ENCODE measurements at places on chromosomes 3 and 15.
A peak's percentile ranks its signal among the peaks of the same experiment; 100 is the strongest.

DNA sequence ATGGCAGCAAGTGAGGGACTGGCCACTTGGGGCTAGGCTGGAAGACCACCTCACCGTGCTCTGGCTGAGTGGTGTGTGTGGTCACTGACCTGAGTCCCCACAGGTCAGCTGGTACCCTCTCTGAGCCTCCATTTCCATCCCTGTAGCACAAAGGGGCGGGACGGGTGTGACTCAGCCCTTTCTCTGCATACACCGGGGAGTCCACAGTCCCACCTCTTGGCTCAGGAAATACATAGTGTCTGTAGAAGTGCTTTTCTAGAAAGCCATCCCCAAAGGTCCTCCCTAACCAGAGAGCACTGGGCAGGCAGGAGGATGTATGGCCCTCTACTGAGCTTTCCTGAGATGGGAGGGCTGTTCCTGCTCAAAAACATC lies 27.2 kb downstream of the WNT7A start:
- no peak for DNase-seq

- DNase-seq: no peak
Observed at GRCh38 chr3:122797291-122797690, 2.4 kb downstream of the SLC49A4 start.

GRCh38 chr3:155667988-155668387 lies 76.9 kb downstream of the PLCH1 start:
- DNase-seq: no peak

- no peak for DNase-seq
Observed at GRCh38 chr3:73292220-73292619, 230.8 kb downstream of the EBLN2 start.

- no peak for DNase-seq
Observed at GRCh38 chr15:70585707-70586034, 177.7 kb downstream of the UACA start.

DNA sequence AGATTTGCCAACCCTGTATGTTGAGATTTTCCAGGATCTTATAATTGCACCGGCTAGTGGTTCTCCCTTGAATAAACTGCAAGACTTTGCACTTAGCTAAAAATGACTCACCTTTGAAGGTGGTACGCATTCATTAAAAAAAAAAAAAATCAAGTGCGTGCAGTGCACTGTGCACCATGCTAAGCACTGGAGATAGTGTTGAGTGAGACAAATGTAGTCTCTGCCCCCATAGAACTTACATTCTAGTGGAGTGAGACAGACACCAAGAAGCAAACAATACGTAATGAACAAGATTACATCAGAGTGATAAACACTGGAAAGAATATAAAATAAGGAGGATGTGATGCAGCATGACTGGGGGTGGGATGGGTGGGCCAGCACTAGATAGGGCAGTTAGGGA lies 69.4 kb downstream of the ITPR1 start:
- no peak for DNase-seq

- no peak for DNase-seq
Observed at GRCh38 chr3:132368962-132369361, 48.3 kb upstream of the DNAJC13 start.

DNA sequence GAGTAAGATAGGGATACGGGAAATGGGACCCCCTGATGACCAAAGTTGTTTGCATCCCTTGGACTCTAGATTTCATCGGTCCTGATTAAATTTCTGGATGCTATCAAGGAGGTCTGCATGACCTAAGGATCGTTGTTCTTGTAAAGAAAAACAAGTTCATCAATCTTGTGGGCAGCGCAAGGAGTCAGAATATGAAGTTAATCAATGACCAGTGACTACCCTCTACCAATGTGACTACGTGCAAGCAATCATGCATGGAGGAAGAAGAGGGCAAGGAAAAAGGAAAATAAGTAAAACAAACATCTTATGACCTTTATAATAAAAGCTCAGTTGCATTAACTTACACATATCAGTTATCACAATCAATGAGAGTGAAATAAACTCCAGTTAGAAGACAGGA lies 139.7 kb downstream of the RTP4 start:
- no peak for DNase-seq

- no peak for DNase-seq
Observed at GRCh38 chr3:133938770-133939462, 43.2 kb upstream of the RAB6B start.

DNA sequence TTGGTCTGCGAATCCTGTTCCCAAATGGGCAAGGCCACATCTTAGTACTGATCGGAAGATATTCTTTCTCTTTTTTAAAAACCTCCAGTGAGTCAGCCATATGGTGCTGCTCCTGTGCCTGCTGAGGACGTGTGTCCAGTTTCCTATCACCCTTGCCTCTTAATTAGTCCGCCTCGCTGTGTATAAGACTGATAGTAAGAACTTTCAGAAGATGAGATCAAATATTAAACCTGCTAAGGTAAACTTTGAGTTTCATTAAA lies 612 bp downstream of the UBA5 start:
- DNase-seq: no peak

- DNase-seq: no peak
Observed at GRCh38 chr3:123168605-123169004, 33.1 kb upstream of the SEC22A start.

- no peak for DNase-seq
Observed at GRCh38 chr3:28308196-28308595, 40.3 kb upstream of the ZCWPW2 start.

GRCh38 chr15:59147666-59148065 lies 42.7 kb downstream of the CCNB2 start:
- DNase-seq: no peak

GRCh38 chr3:121660356-121661171 lies at the start of gene HCLS1:
Gene HCLS1 (minus strand): TSS chr3:121660903. CDS start chr3:121658347, 2,556 bp downstream.
- peak; percentile 55 for DNase-seq

DNA sequence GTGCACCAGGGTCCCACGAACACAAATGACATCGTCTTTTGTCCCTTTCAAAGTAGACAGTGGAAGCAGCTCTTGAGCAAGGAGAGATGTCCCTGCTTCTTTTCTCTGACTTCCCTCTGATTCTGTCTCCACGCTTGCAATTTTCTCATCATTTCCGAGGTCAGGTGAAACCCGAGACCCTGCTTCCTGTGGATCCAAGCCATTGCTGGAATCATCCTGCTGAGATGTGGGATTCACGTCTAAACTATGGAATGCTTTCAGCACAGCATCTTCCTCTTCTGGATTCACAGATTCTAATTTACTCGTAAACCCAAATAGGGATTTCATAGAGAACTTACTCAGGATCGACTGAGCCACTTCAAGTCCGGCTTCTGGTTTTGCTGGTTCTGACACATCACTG lies 127.1 kb downstream of the FMN1 start:
- DNase-seq: no peak

DNA sequence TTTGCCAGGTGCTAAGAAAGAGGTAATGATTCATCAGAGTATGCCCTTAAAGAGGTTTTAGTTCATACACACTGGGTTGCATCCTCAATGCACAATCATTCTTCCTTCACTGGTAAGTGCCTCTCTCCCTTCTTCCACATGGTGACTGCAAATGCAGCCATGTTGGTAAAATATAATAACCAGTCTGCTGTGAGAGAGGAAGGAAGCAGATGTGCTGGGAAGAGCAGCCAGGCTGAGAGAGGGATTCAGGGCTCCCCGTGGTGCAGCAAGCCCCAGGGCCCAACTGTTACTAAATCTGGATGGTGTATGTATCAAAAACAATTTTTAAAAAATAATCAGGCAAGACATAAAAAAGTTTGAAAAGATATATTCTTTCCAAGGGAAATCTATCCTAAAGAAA lies 498.1 kb downstream of the MAGI1 start:
- DNase-seq: no peak

DNA sequence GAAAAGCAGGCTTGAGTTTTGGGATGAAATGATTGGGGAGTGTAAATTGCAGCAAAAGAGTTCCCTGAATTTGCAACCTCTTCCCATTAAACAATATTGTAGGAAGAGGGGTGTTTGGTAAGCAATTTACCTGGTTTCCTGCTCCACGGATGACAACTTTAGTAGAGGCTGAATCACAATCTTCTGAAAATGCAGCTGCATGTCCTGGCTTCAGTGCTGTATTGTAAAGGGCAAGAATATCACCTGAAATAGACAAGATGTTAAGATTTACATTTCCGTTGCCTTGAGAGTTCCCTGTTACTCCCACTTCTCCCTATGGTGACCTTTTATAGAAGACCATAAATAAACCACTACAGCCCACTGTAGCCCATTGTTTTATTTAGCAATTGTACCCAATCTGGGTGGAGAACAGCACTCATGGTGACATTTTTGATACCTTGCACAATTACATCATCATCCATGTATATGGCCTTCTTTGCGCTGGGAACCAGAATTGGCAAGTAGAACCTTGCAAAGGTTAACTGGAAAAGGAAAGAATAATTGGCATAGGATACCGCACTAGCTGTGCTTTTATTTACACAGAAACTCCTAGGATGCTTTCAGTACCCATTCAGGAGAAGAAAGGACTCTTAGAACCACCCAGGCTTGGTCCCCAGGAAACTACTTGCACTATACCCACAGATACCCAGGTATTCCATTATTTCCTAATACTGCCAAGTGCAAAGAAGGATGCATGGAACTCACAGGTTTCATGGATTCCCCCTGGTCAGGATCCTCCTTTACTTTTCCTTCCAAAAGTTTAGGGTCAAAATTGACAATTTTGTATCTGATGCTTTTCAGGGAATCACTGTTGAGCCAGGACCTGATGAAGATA lies 9.6 kb downstream of the GLT8D1 start:
- no peak for DNase-seq

Data from effector CD8-positive, alpha-beta T cell (primary cell).